Mesenchymal stem cell (in vitro differentiated cells and primary cell): ENCODE measurements at places on chromosomes 3 and 15.
A peak's percentile ranks its signal among the peaks of the same experiment; 100 is the strongest.

- no peaks in the 10 kb centered on the region for H3K27me3 ChIP-seq
- H3K4me3 ChIP-seq, result peak overlapping the region; percentile 49
- no peaks in the 10 kb centered on the region for H3K36me3 ChIP-seq
- DNase-seq, result no peak
- peak overlapping the region; percentile 66 for H3K27ac ChIP-seq
- H3K4me1 ChIP-seq, result peaks cover 5% of the 10 kb centered on the region
Measured at GRCh38 chr3:192918275-192918588, 576 bp upstream of the MB21D2 start.

GRCh38 chr3:42856544-42856943 is 19.1 kb downstream of the CYP8B1 start:
- H3K36me3 ChIP-seq, result no peaks in the 10 kb centered on the region
- no peak overlapping the region for H3K27ac ChIP-seq
- H3K4me1 ChIP-seq, result no peaks in the 10 kb centered on the region
- no peaks in the 10 kb centered on the region for H3K27me3 ChIP-seq
- DNase-seq, result no peak
- no peak overlapping the region for H3K4me3 ChIP-seq

DNA sequence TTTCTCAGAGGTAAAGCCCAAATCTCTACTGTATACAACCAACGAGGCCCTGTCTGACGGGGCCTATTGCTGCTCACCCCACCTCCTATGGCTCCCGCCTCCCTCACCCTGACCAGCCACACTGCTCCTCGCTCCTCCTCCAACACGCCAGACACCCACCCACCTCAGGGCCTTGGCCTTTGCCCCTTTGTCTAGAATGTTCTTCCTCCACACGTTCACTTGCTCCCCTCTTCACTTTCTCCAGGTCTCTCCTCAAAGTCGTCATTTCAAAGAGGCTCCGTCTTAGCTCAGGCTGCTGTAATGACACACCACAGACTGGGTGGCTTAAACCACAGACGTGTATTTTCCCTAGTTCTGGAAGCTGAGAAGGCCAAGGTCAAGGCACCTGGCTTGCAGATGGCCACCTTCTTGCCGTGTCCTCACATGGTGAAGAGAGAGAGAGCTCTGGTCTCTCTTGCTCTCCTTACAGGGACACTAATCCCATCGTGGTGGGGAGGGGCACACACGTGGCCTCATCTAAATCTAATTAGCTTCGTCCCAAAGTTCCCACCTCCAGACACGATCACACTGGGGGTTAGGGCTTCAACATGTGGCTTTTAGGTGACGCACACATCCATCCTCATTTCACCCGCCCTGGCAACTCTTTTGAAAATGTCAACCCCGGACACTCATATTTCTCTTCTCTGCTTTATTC is 98.2 kb downstream of the TLE3 start:
- no peak for DNase-seq
- peaks cover 56% of the 10 kb centered on the region for H3K27me3 ChIP-seq
- H3K4me1 ChIP-seq, result peaks cover 2% of the 10 kb centered on the region
- no peak overlapping the region for H3K4me3 ChIP-seq
- no peak overlapping the region for H3K27ac ChIP-seq

DNA sequence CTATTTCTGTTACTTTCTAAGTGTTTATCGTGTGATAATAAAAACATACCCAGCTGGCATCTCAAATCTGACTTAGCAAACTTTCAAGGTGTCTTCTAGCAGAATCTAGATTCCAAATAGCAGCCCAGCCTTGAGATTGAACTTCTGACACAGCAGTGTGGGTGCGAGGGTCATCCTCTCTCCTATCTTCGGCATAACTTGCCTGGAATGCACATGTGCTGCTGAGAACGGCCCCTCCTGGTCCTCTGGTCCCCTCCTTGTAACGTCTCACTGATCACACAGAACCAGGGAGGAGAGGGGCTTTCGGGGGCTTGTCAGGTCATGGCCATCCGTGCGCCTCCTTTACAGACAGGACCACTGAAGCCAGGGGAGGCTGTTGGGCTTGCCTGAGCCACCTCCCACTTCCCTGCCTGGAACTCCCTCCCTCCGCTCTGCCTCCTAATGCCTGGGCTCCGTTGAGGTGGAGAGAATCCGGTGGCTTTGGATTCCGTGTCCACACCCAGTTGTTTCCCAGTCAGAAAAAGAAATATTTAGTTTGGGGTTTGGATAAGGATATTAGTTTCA is 344.4 kb upstream of the C2CD4B start:
- H3K27me3 ChIP-seq, result no peaks in the 10 kb centered on the region
- H3K36me3 ChIP-seq, result no peaks in the 10 kb centered on the region
- no peak overlapping the region for H3K4me3 ChIP-seq

- H3K27me3 ChIP-seq, result peaks cover 57% of the 10 kb centered on the region
- H3K4me1 ChIP-seq, result peaks cover 6% of the 10 kb centered on the region
- no peaks in the 10 kb centered on the region for H3K36me3 ChIP-seq
- no peak overlapping the region for H3K4me3 ChIP-seq
- no peak overlapping the region for H3K27ac ChIP-seq
Measured at GRCh38 chr15:88805031-88805780, 2.0 kb downstream of the ACAN start.

DNA sequence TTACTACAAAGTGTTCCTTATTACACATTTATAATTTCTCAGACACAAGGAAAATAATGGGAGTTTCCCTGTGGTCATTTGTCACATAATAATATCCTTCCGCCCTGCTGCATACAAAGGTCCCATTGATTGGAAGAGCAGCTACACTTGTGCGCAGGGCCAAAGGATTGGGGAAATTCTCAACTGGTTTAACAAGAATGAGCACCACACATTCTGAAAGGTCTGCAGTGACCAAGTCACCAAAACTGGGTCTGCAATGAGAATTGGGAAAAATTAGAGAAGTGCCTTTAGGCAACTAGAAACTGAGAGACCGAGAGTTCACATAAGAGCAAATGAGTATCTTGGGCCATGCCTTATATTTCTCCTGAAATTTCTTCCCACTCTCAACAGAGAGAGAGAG is 98.2 kb upstream of the NR2F2 start:
- no peak overlapping the region for H3K4me3 ChIP-seq
- DNase-seq, result no peak
- H3K4me1 ChIP-seq, result no peaks in the 10 kb centered on the region
- H3K27ac ChIP-seq, result no peak overlapping the region
- H3K36me3 ChIP-seq, result no peaks in the 10 kb centered on the region
